Activated T-cell treated with anti-CD3 and anti-CD28 coated beads for 48 hours (primary cell): ENCODE measurements at places on chromosomes 5 and 9.

GRCh38 chr9:107833295-107833694 lies 343.7 kb upstream of the KLF4 start:
- DNase-seq, result no peak

DNA sequence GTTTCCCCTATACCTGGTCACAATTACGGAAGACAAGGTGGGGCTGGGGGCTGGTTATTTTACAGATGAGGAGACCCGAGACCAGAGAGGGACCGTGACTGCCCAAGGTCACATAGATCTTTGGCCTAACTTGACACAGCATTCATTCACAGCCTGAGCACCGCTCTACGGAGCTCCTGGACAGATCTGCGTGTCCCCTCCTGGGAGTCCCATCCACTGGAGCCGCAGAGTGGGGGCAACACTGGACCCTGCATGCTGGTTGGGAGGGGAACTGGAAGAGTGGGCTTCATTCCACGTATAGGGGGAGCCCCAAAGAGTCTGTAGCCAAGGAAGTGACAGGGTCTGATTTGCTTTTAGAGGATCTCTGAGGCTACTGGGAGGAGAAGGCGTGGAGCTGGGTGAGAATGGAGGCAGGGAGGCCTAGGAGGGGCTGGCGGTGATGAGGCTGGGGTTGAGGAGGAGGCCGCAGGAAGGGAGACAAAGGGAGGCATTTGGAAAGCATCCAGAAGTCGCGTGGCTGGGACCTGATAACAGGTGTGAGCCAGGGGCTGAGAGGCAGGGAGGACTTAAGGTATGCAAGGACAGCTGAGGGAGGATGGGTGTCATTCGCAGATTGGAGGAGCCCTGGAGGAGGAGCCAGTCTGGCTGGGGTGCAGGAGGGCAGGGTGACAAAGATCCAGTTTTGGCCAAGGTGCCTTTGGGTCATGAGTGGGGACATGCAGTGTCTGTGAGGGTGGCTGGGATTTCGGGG lies 64.3 kb upstream of the IER5L start:
- DNase-seq, result no peak

DNA sequence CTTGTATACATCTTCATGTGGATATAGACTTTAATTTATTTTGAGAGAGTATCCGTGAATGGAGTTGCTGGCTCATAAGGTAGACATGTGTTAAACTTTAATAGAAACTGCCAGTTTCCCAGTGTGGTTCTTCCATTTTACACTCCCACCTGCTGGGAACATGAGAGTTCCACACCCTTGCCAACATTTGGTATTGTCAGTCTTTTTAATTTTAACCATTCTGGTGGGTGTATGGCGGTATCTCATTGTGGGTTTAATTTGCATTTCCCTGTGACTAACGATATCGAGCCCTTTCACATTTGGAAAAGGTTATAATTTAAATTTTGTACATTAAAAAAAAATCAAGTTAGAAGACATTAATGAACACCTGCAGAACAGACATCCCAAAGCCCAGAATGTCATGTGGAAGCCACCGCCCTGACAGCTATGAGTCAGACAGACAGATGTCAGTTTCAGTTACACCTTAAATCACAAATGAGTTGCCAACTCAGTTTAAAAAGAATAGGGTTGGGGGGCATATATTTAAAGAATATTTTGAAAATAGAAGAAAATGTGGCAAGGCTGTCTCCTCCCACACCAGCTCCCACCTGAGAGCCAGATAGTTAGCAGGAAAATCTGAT lies 36.9 kb downstream of the ANKRD33B start:
- DNase-seq, result no peak

DNA sequence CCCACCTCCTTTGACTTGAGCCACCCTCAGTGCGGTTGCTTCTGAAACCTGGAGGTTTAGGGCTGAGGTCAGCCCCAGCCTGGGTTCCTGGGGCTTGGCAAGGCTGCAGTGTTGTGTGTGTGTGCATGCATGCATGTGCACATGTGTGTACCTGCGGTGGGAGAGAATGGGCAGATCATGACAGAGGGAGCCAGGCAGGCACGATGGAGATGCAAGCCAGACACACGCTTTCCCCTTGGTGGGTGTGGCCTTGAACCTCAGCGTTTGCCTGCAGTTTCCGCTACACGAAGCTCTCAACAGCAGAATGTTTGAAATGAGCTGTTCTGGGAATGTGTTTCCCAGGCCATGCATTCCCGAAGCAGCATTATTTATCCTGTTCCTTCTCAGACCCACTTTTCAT lies 65.9 kb upstream of the RAPGEF1 start:
- DNase-seq, result no peak

DNA sequence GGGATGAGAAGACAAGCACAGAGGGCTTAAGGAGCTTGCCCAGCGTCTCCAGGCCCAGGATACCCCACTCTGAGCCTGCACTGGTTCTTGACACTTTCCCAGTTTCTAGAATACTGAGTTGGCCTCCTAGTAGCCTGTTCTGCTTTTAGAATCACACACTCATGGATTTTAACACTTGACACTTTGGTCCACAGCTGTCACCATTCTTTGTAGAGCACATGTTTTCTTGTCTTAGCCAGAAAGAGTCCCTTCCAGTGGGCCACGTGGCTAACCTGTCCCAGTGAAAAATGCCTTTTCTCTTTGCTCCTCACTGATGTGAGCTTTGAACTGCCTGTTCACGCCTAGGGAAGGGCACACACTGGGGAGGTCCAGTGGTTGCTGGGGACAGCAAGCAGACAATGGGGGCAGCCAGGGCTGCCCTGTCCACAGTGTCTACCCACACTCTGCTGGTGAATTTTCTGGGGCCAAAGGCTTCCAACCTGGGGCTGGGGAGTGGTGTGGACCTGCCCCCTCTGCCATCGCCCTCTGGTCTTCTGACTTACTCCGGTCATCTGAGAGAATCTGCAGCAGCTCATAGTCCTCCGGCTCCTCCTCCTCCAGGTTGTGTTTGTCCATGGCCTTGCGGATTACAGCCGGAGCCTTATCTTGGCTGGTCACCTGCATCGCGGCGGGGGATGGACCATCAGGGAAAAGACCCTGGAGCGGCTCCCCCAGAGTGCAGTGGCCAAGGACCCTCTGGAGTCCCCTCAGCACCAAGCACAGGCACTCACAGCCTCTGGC lies 21.1 kb downstream of the RALGDS start:
- no peak for DNase-seq

GRCh38 chr9:82939451-82939850 lies 123.5 kb downstream of the RASEF start:
- DNase-seq, result no peak

- DNase-seq, result no peak
These were observed 160.3 kb upstream of the MVB12B start for GRCh38 chr9:126166291-126166690.

GRCh38 chr9:3827175-3827574 lies 301.4 kb upstream of the RFX3 start:
- DNase-seq, result no peak
